Chondrocyte (in vitro differentiated cells): ENCODE measurements at places on chromosomes 7 and 10. TPM values are rescaled to one million over a fixed set of nuclear protein-coding genes. Genes with fewer than 3 reads are reported as not detected.

DNA sequence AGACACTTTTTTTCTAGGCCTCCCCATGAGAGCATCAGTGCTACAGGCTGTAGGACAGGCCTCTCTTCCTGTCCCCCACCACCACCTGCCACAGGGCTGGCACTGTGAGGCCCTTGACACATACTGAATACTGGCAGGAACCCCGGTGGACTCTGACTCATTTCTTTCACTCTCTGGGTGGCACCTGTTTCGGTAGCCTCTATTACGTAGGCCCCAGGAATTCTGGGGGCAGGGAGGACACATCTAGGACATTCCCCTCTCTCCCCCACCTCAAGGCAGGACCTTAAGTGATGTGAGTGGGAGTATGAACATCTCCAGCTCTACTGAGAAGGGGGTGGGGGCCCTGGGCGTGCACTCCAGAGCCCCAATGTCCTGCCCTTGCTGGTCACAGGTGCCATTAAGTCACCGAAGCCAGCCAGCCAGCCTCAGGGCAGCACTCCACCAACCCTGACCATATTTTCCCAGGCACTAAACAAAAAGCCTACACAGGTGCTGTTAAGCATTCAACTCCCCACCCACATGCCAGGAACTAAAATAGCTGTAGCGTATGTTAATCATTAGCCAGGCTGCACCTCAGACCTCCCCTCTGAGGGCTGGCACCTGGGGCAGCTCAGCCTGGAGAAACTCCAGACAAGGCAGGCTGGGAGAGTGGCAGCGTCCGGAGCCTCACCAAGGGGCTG, 8.9 kb downstream of the ANXA11 start:
- DNase-seq = no peak

DNA sequence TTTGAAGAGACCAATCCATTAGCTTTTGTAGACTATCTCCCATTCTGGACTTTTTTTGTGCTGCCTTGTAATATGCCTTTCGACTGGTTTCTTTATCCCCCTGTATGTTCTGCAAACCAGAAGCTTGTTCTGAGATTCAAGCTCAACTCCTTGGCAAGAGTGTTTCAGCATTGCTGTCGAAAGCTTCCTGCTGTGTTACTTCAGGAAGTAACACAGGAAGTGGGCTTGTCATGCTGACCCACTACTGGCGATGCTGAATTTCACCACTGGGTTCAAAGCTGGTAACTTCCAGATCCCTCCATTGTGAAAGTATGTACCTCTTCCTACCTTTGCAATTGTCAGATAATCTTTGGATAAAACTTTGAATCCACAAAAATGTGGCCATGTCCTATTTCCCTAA, 57.9 kb upstream of the INSYN2A start:
- no peak for DNase-seq

DNA sequence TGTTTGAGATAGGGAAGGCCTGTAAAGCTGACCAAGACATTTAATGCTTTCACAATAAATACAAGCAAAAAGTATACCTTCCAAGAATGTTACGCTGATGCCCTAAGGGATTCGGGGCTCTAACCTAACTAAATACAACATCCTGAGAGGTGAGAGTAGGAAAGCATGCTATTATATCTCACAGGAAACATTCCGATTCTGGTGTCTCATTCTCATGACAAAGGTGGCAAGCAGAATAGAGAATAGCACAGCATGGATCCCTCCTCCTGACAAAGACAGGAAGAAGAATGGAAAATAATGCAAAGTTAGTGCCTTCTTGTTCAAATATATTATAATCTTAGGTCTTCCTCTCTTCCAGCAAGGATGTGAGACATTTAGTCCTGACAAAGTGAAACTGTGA, 504.3 kb downstream of the TFEC start:
- no peak for DNase-seq

- no peak for DNase-seq
These were observed 155.7 kb downstream of the TRIL start for GRCh38 chr7:28802450-28802849.

Gene SPDYE9
- not detected in 3 replicates for total RNA-seq
